Activated naive CD8-positive, alpha-beta T cell treated with anti-CD3 and anti-CD28 coated beads, Interleukin-2, amount 10 ng/mL, durations not matched to agents 7 days and 5 days (primary cell): ENCODE measurements at places on chromosomes 2 and 18. TPM values are rescaled to one million over a fixed set of nuclear protein-coding genes. Genes with fewer than 3 reads are reported as not detected.

GRCh38 chr2:178650554-178650953 lies 156.7 kb downstream of the TTN start:
- no peak for DNase-seq

DNA sequence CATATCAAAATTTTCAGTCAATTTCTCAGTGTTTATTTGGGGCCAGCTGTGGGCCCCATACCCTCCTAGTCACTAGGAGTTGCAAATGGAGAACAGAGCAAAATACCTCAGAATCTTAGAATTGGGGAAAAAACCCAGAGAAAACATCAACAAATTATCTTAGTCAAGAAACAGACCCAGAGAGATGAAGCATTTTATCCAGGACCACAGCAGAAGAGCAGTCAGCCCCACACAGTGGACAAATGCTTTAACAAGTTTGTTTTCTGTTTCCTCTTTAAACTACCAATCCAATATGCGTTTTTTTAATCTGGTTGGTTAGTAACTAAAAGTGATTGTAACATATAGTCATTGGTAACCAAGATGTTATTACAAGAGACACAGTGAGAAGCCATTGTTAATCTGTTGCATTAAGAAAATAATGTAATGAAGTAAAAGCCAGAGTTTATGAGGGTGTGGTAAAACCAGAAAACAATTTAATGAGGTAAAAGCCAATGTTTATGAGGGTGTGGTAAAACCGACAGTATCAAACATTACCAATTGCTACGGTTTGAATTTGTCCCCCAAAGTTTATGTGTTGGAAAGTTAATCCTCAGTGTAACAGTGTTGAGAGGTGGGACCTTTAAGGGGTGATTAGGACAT lies 60.7 kb upstream of the COX7A2L start:
- DNase-seq: no peak

GRCh38 chr2:1572638-1573037 lies 159.4 kb downstream of the TPO start:
- no peak for DNase-seq

DNA sequence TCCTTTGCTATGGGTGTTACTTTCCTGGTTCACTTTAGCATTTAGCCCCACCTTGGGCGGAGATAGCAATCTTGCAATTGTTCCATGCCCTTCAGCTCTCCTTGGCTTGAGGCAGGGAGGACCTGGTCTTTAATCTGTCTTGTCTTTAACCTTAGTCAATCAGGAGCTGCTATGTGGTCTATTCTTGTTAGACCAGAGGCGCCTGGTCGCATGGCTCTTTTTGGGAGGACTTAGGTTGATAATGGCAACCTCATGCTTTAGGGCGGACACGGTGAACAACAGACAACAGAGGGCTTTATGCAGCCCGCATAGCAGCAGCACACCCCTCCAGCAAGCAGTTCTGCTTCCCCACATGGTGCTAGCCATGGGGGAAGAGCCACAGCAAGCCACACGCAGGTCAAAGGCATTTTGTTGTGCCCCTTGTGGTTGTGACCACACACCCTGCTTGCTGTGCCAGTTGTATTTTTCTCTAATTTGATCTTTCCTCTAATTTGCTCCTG lies 17.7 kb upstream of the ZDBF2 start:
- no peak for DNase-seq

DNA sequence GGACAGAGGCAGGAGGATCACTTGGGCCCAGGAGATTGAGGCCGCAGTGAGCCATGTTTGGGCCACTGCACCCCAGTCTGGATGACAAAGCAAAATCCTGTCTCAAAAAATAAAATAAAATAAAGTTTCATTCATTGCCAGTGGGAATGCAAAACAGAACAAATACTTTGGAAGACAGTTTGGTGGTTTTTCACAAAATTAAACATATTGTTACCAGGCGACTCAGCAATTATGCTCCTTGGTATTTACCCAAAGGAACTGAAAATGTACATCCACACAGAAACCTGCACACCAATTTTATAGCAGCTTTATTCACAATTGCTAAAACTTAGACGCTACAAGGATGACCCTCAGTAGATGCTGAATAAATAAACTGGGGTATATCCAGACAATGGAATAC lies 35.8 kb downstream of the FOSL2 start:
- DNase-seq: no peak

DNA sequence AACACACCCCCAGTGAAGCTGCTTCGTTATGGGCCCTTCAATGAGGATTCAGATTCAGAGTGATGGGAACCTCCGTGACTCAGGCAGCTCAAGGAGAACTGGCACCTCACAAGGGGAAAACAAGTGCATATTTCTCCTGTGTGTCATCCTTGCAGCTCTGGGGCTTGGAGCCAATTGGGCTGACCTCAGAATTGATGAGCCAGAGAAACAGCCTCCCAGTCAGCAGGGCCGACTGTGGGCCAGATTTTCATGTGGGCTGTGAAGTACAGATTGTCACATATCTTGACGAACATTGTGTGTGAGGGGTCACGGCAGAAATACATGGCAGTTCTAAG lies 189.6 kb upstream of the SP5 start:
- DNase-seq: no peak

DNA sequence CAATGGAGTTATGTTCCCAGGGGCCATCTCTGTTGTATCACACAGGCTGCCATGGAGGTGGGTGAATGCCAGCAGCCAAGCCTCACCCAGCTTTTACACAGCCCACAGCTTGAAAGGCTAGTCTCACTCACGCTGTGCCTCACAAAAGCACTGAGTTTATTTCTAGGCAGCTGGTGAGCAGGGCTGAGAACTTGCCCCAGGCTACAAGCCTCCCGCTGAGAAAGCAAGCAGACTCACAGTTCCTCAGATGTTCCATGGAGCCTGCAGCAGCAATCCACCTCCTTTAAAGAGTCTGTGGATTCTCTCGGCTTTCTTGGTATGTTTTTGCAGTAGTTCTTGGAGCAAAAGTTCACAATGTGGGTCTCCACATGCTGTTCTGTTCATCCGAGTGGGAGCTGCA lies 40.9 kb upstream of the ALKAL2 start:
- DNase-seq: no peak

DNA sequence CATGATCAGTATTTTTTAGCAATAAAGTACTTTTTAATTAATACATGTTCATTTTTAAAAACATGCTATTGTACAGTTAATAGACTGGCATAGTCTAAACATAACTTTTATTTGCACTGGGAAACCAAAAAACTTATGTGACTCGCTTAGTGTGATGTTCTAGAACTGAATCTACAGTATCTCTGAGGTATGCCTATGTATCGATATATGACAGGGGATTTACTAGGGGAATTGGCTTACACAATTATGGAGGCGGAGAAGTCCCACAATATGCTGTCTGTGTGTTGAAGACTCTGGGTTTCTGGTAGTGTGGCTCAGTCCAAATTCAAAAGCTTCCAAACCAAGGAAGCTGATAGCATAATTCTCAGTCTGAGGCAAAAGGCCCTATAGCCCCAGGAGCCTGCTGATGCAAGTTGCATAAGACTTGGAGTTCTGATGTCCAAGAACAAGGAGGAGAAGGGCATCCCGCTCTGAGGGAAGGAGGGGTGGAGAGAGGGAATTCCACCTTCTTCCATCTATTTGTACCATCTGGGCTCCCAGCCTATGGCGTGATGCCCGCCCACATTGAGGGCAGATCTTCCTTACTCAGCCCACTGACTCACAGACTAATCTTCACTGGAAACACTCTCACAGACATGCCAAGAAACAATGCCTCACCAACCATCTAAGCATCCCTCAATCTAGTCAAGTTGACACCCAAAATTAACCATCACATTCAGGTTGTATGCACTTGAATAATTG lies 27.5 kb downstream of the ZNF638 start:
- no peak for DNase-seq

DNA sequence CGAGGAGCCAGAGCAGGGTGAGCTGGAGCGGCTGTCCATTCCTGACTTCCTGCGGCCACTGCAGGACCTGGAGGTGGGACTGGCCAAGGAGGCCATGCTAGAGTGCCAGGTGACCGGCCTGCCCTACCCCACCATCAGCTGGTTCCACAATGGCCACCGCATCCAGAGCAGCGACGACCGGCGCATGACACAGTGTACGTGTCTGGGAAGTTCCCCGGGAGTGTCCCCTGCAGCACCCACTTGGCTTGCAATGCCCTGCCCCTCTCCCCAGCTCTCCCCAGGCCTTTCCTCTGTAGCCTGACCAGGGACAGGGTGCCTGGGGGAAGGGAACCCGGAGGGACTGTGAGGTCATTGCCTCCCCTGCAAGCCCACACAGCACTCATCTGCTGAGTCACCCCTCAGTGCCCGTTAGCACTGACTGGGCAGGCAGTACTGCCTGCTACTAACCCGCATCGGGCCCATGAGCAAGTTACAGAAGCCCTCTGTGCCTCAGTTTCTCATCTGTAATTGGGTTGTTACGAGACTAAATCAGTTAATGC lies 29.4 kb upstream of the GMPPA start:
- DNase-seq: no peak

- DNase-seq: no peak
Observed at GRCh38 chr2:189545418-189545817, 35.2 kb downstream of the SLC40A1 start.

DNA sequence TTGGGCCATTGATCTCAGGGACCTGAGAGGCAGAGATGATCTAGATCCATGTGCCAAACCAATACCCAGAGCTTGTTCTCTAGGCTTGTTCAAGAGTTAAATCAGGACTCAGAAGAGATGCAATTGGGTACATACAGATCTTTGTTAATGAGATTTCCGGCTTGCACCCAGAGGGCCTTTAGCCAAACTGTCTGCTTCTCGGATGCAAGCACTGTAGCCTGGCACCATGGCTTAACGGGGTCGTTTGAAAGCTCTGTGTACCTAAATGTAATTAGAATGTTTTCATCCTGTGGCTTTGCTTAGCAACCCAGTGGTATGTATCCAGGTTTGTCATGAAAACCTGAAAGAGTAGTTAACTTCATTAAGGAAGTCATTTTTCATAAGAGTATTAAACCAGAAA lies 94.2 kb downstream of the TPGS2 start:
- no peak for DNase-seq

DNA sequence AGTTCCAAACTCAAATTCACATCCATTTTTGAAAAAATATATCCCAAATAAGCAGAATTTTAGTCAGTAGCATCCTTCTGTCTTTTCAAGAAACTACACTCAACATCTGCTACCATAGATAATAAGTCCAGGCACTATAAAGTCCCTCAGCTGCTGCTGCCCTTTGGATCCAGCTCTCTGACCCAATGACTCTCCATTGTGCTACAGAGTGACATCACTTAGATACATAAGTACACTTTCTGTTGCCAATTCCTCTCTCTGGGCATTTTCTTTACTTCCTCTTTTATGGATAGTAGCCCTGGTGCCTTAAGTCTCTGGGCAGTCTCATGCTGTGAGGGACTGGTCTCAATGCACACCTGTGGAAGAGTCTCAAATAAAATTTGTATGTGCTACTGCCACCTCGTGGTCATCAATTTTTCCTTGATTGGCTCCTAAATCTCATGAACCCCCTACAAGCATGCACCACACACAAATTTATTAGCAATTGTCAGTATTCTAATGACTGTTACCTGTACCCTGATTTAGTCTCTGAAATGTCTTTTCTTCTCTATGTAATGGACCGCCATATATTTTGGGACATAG lies 219.2 kb downstream of the LRP1B start:
- DNase-seq: no peak

- no peak for DNase-seq
Observed at GRCh38 chr2:205171261-205171940, 510.9 kb upstream of the NRP2 start.

GRCh38 chr2:144759746-144760145 lies 239.8 kb upstream of the ZEB2 start:
- no peak for DNase-seq

- DNase-seq: no peak
Observed at GRCh38 chr2:64018701-64019082, 536 bp downstream of the VPS54 start.

DNA sequence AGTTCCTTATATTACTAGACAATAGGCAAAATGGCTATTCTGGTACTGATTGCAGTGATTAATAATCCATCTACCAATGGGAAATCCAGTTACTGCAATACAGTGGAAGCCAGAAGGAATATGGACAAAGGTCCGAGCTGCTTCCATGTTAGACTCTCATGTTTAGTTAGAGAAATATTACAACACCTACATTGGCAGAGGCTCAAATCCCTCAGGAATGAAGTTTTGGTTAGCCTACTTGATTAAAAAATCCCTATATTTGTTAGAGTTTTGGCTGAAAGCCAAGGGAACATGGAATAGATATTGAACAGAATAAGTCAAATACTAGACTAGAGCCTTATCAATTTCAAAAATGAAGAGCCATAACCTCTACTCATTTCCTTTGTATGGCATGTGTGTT lies 48.5 kb downstream of the ARL6IP6 start:
- DNase-seq: no peak

GRCh38 chr2:127527001-127527804 lies 914 bp upstream of the IWS1 start:
- no peak for DNase-seq

DNA sequence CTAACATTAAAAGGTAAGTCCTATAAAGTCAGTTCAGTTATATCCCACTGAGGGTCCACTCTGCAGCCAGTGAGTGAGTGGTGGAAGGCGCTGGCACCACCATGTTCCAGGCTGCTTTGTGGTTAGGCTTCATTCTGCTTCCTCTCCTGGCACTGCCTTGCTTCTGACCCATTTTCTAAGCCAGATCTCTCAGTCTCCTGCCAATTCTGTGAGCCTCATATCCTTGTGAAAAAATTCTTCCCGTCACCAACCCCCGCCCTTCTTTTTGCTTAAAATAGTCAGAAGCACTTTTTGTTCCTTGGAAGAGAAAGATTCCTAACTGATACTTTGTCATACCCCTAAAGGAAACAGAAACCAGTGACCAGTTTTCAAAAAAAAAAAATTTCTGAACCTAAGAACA lies 139.8 kb upstream of the NCK2 start:
- no peak for DNase-seq

- DNase-seq: no peak
Observed at GRCh38 chr18:51438797-51439350, 241.4 kb upstream of the MEX3C start.

DNA sequence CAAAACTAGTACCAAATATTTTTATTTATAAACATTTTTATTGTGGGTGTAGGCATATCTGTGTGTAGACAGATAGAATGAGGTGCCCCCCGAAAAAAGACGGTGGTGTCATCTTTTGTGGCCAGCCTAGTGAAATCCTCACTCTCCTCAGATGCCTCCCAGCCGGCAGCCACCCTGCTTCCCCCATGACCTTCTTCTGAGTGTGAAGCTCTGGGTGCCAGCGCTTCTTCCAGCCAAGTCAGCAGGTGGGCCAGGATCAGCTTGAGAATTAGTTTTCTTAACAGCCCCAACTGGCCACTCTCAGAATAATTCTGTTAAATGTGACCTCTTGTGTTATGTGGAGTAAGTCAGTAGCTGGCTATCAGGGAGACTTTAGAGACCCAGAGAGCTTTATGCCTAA lies 229.6 kb upstream of the FOSL2 start:
- no peak for DNase-seq

GRCh38 chr18:3741333-3741732 lies 291.4 kb downstream of the TGIF1 start:
- DNase-seq: no peak

GRCh38 chr2:154013514-154013913 lies 141.8 kb downstream of the GALNT13 start:
- DNase-seq: no peak

- peak; percentile 57 for DNase-seq
Observed at GRCh38 chr2:128317181-128317898, 1.3 kb downstream of the HS6ST1 start.

CFAP53 gene
- total RNA-seq: 0.68 TPM

BABAM2 gene
- 51.0 TPM for total RNA-seq

CNTNAP5 gene
- total RNA-seq: not detected

TCF7L1 gene
- total RNA-seq: not detected

PRKD3 gene
- 31.3 TPM for total RNA-seq

SULT6B1 gene
- total RNA-seq: not detected

DSC1 gene
- 0.71 TPM for total RNA-seq

GREB1L gene
- not detected for total RNA-seq

CERS6 gene
- 12.2 TPM for total RNA-seq

ESPNL gene
- total RNA-seq: 0.11 TPM

CEP192 gene
- total RNA-seq: 50.6 TPM
